Endothelial cell (in vitro differentiated cells): ENCODE measurements at places on chromosomes 7 and 10. TPM values are rescaled to one million over a fixed set of nuclear protein-coding genes. Genes with fewer than 3 reads are reported as not detected.

DNA sequence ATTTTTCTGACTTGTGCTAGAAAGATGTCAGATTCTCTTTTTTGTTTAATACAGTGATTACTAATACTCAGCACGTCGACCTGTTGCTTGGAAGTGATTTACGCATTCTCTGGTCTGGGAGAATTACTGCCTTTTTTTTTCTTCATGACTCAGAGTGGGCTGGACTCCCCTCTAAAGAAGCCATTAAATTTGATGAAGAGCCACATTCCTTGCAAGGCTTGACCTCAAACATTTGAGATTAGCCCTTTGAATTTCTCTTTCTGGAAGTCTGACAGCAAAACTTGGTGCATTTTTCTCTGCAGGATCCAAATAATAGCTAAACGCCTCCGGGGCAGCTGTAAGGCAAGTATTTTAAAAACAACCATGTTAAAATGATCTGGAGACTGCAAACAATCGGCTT, 171.6 kb downstream of the GALNT17 start:
- DNase-seq = no peak

- DNase-seq = no peak
Measured at GRCh38 chr7:2157473-2158279, 75.1 kb downstream of the MAD1L1 start.

DNA sequence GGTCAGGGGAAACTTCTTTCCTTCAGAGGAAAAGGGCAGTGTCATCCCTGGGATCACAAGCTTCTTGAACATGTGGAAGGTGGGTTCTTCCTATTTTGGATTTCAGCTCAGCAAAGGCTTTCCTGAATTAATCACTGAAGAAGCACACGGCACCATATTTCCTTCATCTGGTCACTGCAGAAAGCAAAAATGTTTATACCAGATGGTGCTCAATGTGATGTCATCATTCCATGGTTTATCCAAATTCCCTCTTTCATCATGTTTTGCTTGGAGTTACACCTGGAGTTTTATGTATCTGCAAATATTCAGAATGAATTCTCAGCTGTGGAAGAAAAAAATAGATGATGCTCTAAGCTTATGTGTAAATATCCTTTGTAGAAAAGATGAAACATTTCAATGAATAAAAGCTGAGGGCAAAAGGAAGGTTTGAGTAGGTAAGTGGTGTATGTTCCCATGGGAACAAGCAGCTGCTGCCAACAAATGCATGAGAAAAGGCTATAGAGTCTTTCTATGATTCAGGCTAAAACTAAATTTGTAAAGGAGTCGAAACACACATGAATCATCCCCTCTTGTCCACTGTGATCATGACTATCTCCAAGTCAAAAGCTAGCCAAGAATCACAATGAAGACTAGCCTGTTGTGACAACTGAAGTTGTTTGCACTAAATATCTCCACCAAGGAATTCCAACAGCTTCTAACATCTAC, 26.9 kb upstream of the BPGM start:
- DNase-seq = no peak

DNA sequence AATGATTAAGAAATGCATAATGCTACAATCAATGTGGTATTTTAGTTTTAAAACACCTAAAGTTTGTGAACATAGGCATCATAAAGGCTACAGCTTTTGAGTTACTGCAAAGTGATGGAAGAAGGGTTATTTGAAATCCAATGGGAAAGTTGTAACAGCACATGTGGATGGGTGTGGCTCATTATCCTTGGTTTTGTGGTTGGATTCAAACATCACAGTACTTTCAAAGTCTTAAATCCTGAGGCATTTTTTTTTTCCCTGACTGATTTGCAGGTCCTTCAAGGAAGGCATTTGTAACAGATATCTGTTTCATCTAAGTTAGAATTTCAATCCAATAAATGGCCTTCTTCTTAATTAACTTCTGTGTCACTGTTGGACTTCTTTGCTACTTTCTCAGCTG, 9.8 kb upstream of the SHTN1 start:
- DNase-seq = no peak

DNA sequence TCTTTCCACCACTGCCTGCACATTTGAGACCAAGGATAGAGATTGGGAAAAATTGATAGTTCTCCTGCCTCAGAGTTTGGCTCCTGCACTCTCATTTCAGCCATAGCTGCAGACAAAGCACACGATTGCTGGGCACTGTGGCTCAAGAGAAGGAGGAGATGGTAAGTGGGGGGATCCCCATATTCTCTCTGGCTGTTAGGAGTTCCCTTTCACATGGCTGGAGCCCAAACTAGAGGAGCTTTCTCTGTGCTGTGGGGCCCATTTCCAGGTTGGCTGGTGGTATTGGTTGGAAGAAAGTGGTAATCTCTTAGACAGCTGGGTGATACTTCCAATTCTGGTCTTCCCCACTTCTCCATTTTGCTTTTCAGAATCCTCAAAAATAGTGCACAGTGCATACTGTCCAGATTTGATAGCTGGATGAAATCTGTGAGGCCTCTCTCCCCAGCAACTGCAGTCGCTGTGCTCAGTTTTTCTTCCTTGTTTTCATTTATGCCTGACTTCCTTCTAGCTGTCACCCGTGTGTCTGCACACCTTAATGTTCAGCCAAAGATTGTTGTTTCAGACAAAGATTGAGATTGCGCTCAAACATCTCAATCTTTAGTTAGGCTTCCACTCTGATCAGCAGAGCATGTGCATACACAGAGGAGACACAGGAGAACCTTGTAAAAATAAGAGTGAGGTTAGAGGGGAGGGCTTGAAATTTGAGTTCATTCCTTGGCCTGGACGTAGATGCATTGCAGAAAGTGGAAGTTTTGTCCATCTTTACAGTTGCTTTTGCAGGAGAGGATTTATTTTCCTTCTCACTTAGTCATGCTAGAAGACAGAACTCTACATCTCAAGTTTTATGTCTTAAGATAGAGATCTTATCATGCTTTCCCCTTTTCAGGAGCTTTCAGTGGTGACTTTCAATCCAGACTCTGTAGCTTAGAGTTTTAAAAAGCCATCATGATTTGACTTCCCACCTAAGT, 28.6 kb downstream of the RABGEF1 start:
- DNase-seq = no peak

FAM24B gene
- 2.7 TPM for total RNA-seq

ENTPD1 gene
- 102 TPM for total RNA-seq

CLRN3 gene
- total RNA-seq = 0.31 TPM

DCLRE1C gene
- 5.5 TPM for total RNA-seq
